ENCODE measurements at places on chromosomes 12 and 14. TPM values are rescaled to one million over a fixed set of nuclear protein-coding genes. Genes with fewer than 3 reads are reported as not detected.
A peak's percentile ranks its signal among the peaks of the same experiment; 100 is the strongest.

DNA sequence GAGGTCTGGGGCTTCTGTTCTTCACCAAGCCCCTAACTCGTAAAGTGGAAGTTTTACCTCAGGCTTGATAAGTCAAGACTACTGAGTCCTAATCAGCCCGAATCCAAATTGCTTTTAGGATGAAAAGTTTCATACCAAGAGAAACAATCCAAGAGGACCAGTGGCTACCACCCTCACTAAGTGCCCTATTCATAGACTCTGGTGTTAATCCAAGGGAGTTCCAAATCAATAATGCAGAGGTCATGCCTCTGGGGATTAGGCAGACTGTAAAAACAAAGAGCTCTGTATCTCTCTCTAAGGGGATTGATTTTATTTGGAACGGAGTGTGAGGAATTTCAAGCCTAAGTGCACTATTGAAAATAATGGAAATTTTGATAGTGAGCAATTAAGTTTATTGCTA lies 76.3 kb upstream of the LMNTD1 start:
- H3K4me1 ChIP-seq, result no peaks in the 10 kb centered on the region
- H3K36me3 ChIP-seq, result no peaks in the 10 kb centered on the region
- no peak overlapping the region for H3K4me3 ChIP-seq
- DNase-seq, result no peak
- H3K27ac ChIP-seq, result no peak overlapping the region
- H3K27me3 ChIP-seq, result no peaks in the 10 kb centered on the region

GRCh38 chr14:44700694-44701093 lies 193.6 kb upstream of the FSCB start:
- H3K27me3 ChIP-seq, result no peaks in the 10 kb centered on the region
- H3K4me1 ChIP-seq, result no peaks in the 10 kb centered on the region
- H3K36me3 ChIP-seq, result no peaks in the 10 kb centered on the region

DNA sequence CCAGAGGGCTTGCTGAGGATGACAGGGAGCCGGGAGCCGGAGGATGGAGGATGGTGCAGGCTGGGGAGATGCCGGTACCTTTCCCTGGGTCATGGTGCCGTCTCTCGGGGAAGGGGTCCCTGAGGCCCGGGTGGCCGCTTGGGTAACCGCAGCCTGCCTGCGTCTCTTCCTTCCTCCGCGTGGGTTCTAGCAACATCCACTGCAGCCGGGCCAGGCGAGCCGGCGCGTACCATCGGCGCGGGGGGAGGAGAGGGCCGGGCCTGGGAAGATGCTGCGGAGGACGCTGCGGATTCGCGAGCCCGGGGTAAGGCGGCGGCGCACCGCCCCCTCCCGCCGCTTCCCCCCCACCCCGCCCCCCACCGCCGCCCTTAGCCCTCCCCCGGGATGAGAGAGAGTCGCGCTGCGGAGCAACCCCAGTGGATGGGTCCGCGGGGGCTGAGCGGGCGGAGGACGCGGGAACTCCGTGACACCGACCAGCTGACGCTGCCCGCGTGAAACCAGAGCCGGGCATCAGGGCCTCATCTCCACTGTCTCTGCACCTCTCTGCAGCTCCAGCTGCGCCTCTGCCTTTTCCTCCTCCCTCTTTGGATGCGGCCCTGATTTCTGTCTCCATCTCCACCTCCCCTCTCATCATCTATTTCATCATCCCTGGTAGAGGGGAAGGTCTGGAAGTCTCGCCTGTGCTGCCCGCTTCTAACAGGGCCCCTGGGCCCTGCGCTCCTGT lies at the start of gene FAIM2:
FAIM2 (minus strand) TSS at position 201 of the 724 bp plus-strand sequence; CDS start at position 93, 108 bp downstream.
- H3K4me3 ChIP-seq, result peak within 1 kb of the TSS; percentile 41
- DNase-seq, result peak; percentile 81
- no peaks in the 10 kb centered on the region for H3K4me1 ChIP-seq
- peak within 1 kb of the TSS; percentile 78 for H3K27ac ChIP-seq

- no peak overlapping the region for H3K27ac ChIP-seq
- H3K36me3 ChIP-seq, result no peaks in the 10 kb centered on the region
- no peak overlapping the region for H3K4me3 ChIP-seq
- H3K27me3 ChIP-seq, result no peaks in the 10 kb centered on the region
- DNase-seq, result no peak
Measured at GRCh38 chr12:69932676-69933552, 107.9 kb downstream of the MYRFL start.

DNA sequence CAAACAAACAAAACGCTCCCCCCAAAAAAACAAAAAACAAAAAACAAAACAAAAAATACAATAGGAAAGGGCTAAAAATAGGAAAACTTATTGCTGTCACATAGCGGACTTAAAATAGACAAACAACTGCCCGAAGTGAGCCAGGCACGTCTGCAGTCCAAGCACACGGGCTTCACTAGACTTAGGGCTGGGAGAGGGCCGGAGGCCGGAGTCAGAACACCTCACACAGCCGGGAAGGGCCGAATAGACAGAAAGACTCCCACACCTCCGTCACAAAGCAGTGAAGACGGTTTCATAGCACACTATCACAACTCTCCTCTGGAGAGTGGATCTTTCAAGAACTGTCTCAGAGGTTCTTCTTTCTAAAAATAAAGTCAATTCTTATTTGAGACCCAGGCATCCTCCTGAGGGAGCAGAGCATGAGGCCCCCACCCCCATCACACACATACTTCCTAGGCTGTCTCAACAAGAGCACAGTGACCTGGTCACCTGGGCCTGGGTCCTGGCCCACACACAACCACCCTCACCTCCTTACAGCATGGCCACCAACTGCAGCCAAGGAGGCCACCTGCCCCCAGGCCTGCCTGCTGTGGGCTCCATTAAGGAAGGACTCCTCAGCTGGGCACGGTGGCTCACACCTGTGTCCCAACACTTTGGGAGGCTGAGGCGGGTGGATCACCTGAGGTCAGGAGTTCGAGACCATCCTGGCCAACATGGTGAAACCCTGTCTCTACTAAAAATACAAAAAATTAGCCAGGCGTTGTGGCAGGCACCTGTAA lies 6.7 kb downstream of the BAG5 start:
- H3K36me3 ChIP-seq, result no peaks in the 10 kb centered on the region
- no peak overlapping the region for H3K4me3 ChIP-seq
- peaks cover 29% of the 10 kb centered on the region for H3K4me1 ChIP-seq
- no peak for DNase-seq

DNA sequence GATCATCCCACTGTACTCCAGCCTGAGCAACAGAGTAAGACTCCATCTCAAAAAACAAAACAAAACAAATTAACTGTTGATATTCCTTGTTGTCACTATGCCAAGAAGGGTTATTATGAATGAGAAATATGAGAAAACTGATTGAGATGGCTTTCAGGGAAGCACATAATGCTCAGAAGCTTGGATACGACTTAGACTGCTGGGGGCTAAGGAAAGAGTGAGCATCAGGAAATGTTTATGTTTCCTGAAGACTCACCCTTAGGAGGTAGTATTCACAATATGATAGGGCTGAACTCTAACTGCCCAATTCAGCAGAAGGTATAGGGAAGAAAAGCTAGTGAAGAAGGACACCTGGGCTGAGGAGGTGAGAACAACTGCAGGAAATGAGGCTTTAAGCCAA lies 6.3 kb downstream of the STYK1 start:
- no peaks in the 10 kb centered on the region for H3K27me3 ChIP-seq
- no peaks in the 10 kb centered on the region for H3K4me1 ChIP-seq
- no peak overlapping the region for H3K27ac ChIP-seq
- DNase-seq, result no peak
- no peak overlapping the region for H3K4me3 ChIP-seq
- H3K36me3 ChIP-seq, result no peaks in the 10 kb centered on the region

GRCh38 chr14:95516554-95517181 lies at the start of gene SYNE3:
Gene SYNE3 (minus strand): TSS chr14:95516650. CDS start chr14:95475821, 40,829 bp downstream.
- DNase-seq, result peak; percentile 72
- H3K4me3 ChIP-seq, result peak within 1 kb of the TSS; percentile 51
- peak within 1 kb of the TSS; percentile 89 for H3K27ac ChIP-seq
- no peaks in the 10 kb centered on the region for H3K4me1 ChIP-seq

DNA sequence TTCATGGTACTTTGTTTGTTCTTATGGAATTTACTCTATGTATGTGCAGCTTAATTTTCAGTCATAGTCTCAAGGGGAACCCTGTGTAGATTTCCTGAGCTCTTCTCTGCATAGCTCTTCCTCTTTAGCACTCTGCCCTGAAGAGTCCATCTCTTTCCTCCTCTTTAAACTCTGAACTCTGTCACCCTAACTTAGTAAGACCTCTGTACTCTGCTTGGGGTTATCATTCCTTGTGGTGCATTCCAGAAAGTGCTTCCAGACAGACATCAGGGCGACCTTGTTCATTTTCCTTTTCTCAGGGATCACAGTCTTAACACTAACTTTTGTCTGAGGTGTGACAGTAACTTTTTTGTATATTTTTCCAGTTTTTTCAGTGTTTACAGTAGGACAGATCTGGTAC lies 179.3 kb downstream of the RAD51B start:
- H3K4me1 ChIP-seq, result peaks cover 5% of the 10 kb centered on the region
- DNase-seq, result no peak
- no peaks in the 10 kb centered on the region for H3K36me3 ChIP-seq

DNA sequence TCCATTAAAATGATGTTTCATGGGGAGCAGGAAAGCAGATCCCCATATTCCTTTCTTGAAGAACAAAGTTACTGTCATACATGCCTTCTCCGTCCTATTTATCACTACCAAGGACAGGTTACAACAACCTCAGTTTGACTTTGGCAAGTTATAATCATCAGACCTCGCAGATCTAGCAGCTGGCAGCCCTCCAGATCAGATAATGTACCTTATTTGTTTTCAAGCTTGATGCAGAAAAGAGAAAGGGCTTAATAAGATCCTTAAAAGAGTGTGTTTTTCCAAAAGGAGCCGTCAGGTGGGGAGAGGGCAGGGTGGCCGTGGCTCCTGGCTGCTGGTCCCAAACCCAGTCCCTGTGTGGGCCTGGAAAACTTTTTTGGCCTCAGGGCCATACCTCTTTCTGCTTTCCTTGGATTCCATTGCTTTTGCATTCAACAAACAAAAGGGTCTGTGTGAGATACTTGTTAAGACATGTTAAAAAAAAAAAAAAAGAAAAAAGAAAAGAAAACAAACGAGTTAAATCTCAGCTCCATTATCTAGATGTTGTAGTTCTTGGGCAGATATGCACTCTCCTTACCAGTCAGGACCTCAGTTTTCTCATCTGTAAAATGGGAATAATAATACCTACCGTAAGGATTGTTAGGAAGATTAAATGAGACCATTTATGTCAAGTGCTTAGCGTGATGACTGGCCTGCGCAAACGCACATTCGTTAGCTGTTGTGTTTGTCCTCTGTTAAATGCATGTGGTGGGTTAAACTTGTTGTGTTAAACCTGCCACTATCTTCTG lies 64.6 kb downstream of the B4GALNT3 start:
- H3K27me3 ChIP-seq, result no peaks in the 10 kb centered on the region
- no peak for DNase-seq
- no peaks in the 10 kb centered on the region for H3K36me3 ChIP-seq
- no peak overlapping the region for H3K27ac ChIP-seq
- H3K4me1 ChIP-seq, result no peaks in the 10 kb centered on the region

DNA sequence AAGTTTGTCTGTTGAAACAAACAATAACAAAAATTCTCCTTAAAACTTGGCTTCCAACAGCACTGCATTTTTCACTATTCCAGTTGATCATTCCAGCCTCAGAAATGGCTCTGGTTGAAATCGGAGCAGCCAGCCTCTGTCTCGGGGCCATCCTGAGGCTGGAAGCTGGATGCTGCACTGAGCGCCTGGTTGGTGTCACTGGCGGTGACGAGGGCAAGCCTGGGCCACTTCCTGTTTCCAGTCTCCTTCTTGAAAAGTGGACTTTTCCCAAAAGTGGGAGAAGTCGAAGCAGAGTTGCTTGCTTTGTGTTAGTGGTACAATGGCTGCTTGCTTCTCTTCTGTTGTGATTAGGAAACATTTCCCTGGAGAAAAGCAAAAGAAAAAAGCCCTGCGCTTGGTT lies 48.7 kb downstream of the CCDC92 start:
- no peak for DNase-seq
- H3K27ac ChIP-seq, result no peak overlapping the region
- no peaks in the 10 kb centered on the region for H3K27me3 ChIP-seq
- H3K4me3 ChIP-seq, result no peak overlapping the region
- H3K36me3 ChIP-seq, result no peaks in the 10 kb centered on the region
- no peaks in the 10 kb centered on the region for H3K4me1 ChIP-seq

GRCh38 chr12:104673696-104674482 lies 217.1 kb downstream of the CHST11 start:
- H3K27me3 ChIP-seq, result no peaks in the 10 kb centered on the region
- no peak for DNase-seq
- H3K36me3 ChIP-seq, result no peaks in the 10 kb centered on the region
- H3K4me3 ChIP-seq, result no peak overlapping the region

DNA sequence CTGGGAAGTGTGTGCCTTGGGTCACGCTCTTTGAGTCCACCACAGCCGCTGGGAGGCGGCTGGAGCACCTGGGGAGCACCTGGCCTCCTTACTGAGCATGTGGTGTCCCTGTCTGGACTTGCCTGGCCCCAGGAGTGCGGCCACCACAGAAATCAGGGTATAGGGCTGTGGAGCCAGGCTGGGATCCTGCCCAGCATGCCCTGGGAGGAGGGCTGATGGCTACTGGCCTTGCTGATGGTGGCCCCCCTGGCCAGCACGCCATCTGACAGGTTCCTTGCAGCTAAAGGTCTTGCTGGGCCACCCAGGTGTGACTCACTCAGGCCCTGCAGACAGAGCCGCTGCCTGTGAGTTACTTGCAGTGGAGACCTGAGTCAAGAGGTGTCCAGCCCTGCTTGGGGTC lies 6.0 kb downstream of the ULK1 start:
- no peaks in the 10 kb centered on the region for H3K36me3 ChIP-seq
- H3K27ac ChIP-seq, result no peak overlapping the region
- H3K27me3 ChIP-seq, result no peaks in the 10 kb centered on the region
- no peak overlapping the region for H3K4me3 ChIP-seq
- H3K4me1 ChIP-seq, result no peaks in the 10 kb centered on the region

- H3K36me3 ChIP-seq, result no peaks in the 10 kb centered on the region
- no peak overlapping the region for H3K27ac ChIP-seq
- H3K4me1 ChIP-seq, result no peaks in the 10 kb centered on the region
- DNase-seq, result no peak
- no peak overlapping the region for H3K4me3 ChIP-seq
- H3K27me3 ChIP-seq, result no peaks in the 10 kb centered on the region
Measured at GRCh38 chr14:96351986-96352385, 11.2 kb downstream of the ATG2B start.

GRCh38 chr12:92784797-92785562 lies 82.2 kb downstream of the PLEKHG7 start:
- no peak for DNase-seq
- no peaks in the 10 kb centered on the region for H3K36me3 ChIP-seq
- H3K4me3 ChIP-seq, result no peak overlapping the region
- no peaks in the 10 kb centered on the region for H3K27me3 ChIP-seq

- no peaks in the 10 kb centered on the region for H3K36me3 ChIP-seq
- H3K27me3 ChIP-seq, result no peaks in the 10 kb centered on the region
- H3K27ac ChIP-seq, result no peak overlapping the region
- H3K4me1 ChIP-seq, result no peaks in the 10 kb centered on the region
- no peak overlapping the region for H3K4me3 ChIP-seq
- no peak for DNase-seq
Measured at GRCh38 chr14:96648506-96649326, 146.5 kb downstream of the PAPOLA start.

Gene PLBD1
- 3.2 TPM for total RNA-seq

Gene EFS
- total RNA-seq, result 42.4 TPM

Gene MYH6
- 0.07 TPM for total RNA-seq

Gene LRP1-AS
- total RNA-seq, result not detected

Gene RSRC2
- total RNA-seq, result 77.0 TPM

Gene LTB4R2
- 5.6 TPM for total RNA-seq

Gene CLECL1
- total RNA-seq, result 1.9 TPM

Gene DCN
- 2,463 TPM for total RNA-seq

Gene FBXL14
- 17.4 TPM for total RNA-seq

Gene GARIN6
- total RNA-seq, result not detected

Data from uterus (tissue), 4 donors.